ENCODE measurements at places on chromosomes 1 and 21.

GRCh38 chr1:81230983-81231728 lies 569.6 kb upstream of the ADGRL2 start:
- no peak for DNase-seq

DNA sequence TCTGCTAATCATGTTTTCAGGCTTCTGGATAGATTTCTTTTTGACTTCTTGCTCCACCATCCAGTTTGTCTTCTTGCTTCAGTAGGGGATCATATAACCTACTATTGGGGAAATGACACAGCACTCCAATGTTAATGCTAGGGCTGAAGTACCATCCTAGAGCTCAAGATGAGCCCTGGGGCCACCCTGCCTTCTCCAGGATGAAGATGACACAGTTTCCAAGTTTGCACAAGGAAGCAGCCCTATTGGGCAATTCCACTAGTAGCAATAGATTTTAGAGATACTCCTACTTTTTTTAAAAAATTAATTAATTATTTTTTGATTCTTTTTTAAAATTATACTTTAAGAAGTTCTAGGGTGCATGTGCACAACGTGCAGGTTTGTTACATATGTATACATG lies 11.3 kb upstream of the KLF18 start:
- DNase-seq = no peak

DNA sequence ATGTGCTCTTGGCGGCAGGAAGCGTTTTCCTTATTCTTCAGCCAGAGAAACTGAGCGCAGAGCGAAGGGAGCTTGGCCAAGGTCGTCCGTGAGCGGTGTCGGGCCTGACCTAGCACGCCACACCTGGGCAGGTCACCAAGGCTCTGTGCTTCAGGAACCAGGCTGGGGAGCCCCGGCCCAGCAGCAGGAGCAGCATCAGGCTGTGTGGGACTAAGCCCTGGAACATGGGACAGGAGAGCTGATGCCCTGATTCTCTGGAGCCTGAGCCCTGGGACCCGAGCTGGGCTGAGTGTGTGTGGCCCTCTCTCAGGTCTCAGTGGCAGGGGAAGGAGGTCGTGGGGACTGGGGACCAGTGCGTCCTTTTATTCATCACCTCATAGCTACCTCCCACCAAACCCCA lies 65.2 kb upstream of the ABCG1 start:
- no peak for DNase-seq

DNA sequence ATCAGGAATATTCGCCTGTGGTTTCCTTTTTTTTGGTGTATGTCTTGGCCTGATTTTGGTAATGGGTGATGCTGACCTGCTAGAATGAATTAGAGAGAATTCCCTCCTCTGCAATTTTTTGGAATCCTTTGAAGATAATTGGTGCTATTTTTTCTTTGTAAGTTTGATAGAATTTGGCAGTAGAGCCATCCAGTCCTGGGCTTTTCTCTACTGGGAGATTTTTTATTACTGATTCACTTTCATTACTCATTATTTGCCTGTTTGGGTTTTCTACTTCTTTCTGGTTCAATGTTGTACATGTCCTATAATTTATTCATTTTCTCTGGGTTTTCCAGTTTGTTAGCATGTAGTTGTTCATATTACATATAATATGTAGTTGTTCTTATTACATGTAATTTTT lies 48.7 kb downstream of the NTMT2 start:
- DNase-seq = no peak

GRCh38 chr21:16201718-16202117 lies 471.9 kb downstream of the USP25 start:
- DNase-seq = no peak

GRCh38 chr21:46153247-46154154 lies 1.9 kb downstream of the FTCD start:
- peak; percentile 35 for DNase-seq

DNA sequence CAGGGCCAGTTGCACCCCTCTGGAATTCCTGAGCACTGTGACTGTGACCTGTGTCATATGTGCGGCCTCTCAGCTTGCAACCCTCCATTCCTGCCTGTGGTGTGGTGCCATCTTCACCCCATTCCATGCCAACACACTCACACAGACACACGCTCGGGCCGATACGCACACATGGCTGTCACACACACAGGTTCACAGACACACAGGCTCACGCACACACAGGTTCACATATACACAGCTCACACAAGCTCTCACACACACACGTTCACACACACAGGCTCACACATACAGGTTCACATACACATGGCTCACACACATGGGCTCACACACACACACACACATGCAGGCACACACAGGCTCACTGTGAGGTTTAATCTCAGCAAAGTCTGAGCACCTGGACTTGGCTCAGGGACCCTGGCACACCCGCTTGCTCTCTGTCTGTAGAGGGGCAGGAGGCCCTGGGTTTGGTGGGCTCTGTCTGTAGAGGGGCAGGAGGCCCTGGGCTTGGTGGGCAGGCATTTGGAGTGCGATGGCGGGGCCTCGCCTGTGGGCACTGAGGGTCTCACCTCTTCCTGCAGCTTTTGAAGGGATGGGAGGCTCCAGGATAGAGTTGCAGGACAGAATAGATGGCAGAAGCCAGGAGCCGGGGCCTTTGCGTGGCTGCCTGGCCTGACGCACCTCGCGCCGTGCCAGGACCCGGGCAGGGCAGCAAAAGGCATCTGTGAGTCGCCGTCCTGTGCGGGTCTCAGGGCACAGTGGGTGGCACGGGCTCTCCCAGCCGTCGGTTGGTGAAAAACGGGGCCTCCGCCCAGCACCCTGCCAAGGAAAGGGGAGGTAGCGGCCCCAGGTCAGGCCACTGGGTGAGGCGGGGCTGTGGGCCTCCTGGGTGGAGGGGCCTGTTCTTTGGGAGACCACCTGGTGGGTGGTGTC lies 17.1 kb downstream of the COL18A1 start:
- DNase-seq = no peak

- no peak for DNase-seq
Measured at GRCh38 chr1:93426181-93426580, 21.7 kb upstream of the FNBP1L start.

GRCh38 chr1:159296706-159297375 lies 5.3 kb upstream of the FCER1A start:
- no peak for DNase-seq

- DNase-seq = no peak
Measured at GRCh38 chr1:41503538-41504113, 19.1 kb upstream of the EDN2 start.

GRCh38 chr1:179779645-179780272 lies 36.7 kb downstream of the FAM163A start:
- DNase-seq = no peak

DNA sequence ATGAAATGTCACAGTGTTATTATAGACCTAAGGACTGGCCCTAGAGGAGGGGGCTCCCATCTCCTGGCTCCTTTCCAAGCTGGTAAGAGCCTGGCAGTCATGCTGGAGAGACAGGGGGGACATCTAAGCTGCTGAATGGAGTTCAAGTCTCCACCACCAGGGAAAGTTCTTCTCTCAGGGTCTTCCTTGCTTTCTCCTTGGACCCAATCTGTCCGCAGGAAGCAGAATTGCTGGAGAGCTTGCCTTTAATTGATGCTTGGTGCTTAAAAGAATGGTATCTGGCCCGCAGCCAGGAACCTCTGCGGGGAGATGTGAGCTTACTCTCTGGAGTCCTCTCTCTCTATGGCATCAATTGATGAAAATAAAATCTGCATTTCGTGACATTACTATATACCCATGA lies 25.1 kb downstream of the IRF2BP2 start:
- no peak for DNase-seq

DNA sequence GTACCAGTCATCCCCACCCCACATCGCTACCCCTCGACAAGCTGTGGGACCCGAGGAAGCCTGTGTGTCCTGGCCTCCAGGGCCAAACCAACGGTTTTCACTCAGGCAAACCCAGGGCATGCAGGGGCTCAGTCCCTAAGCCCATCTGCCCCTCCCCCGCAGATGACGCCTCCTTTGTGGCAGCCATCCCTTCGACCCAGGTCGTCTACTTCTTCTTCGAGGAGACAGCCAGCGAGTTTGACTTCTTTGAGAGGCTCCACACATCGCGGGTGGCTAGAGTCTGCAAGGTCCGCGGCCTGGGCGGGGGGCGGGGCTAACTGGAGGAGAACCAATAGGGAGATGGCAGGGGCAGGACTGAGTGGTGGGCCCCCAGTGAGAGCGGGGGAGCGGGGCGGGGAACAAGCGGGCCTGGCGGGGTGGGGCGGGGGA lies 7.4 kb downstream of the SEMA4A start:
- DNase-seq = peak; percentile 69

DNA sequence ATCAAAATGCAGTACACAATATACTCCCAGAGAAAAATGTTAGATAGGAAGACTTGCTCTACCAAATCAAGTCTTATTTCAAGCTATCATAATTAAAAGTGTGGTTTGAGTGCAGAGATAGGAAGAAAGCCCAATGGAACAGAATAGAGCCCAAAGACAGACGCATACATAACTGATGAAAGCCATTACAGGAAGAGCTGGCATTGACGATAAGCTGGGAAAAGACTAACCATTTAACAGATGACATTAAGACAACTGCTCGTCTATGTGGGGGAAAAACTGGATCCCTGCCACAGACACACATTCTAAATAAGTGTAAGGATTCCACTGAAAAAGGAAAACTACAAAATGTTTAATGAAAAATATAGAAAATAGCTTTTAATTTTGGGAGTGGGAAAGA lies 85.5 kb downstream of the NGF start:
- DNase-seq = no peak

- DNase-seq = no peak
Measured at GRCh38 chr1:161260376-161261260, 2.1 kb downstream of the PCP4L1 start.

GRCh38 chr1:243416495-243416894 lies 160.7 kb downstream of the SDCCAG8 start:
- peak; percentile 76 for DNase-seq

DNA sequence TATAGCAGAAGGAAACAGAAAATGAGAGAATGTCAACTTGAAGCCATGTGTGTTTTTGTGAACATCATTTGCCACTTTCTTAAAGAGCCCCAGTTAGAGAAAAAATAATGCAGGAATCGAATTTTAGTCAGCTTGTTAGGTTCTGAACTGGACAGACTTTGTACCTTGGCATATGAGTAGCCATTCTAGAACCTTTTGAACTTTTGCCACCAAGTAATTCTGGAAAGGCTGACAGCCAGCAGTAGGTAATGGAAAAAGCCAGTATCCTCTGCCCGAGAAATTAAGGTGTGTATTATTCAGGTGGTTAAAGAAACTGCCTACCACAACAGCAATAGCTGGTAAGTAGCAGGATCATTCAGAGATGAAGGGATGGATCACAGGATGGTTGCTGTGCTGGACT lies 20.7 kb downstream of the LRRC8D start:
- DNase-seq = no peak

All from activated CD4-positive, alpha-beta T cell treated with anti-CD3 and anti-CD28 coated beads, Interleukin-2, amount 50 U/mL, for 16 hours (primary cell).